Right hindlimb (tissue), 1 donor: ENCODE measurements at places on chromosomes 5 and 9.

GRCh38 chr9:138038244-138038671, 160.7 kb downstream of the CACNA1B start:
- DNase-seq, result no peak

GRCh38 chr9:117682955-117683710, 21.1 kb upstream of the TLR4 start:
- DNase-seq, result no peak

GRCh38 chr9:135240222-135240621, 152.8 kb downstream of the OLFM1 start:
- peak; percentile 2 for DNase-seq

DNA sequence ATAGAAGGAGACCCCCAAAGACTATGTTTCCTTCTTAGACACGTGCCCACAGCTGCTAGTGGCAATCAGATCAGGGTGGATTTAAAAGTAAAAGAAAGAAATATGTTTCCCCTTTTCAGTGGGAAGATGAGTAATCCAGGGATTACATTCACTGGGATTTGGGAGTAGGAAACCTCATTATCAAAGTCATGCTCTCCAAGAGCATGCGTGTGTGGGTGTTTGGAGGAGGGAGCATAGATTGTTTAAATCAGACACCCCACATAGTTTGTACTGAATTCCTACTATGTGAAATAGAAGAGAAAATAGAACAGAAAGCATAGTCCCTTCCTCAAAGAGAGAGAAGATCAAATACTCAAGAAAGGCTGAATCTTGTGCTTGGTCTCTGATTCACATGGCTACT, 65.5 kb upstream of the TBCA start:
- DNase-seq, result no peak

GRCh38 chr5:38360323-38361061, 102.1 kb downstream of the EGFLAM start:
- no peak for DNase-seq
